WTC11 (cell line): ENCODE measurements at places on chromosomes 2 and 18. TPM values are rescaled to one million over a fixed set of nuclear protein-coding genes. Genes with fewer than 3 reads are reported as not detected.
A peak's percentile ranks its signal among the peaks of the same experiment; 100 is the strongest.

NTSR2 gene
- total RNA-seq: 0.16 TPM in 1 of 3 replicates, not detected in the others

MPP4 gene
- not detected in 3 replicates for total RNA-seq

TDRD15 gene
- not detected in 3 replicates for total RNA-seq

HEATR5B gene
- 11.0 to 12.6 TPM (median 12.5 TPM) in 3 replicates for total RNA-seq

KRTCAP3 gene
- total RNA-seq: 41.9 to 50.0 TPM (median 49.2 TPM) in 3 replicates

TUBB8B gene
- 0.94 to 1.6 TPM (median 1.2 TPM) in 3 replicates for total RNA-seq

IL1R2 gene
- total RNA-seq: 0.22 TPM in 1 of 3 replicates, not detected in the others

DNA sequence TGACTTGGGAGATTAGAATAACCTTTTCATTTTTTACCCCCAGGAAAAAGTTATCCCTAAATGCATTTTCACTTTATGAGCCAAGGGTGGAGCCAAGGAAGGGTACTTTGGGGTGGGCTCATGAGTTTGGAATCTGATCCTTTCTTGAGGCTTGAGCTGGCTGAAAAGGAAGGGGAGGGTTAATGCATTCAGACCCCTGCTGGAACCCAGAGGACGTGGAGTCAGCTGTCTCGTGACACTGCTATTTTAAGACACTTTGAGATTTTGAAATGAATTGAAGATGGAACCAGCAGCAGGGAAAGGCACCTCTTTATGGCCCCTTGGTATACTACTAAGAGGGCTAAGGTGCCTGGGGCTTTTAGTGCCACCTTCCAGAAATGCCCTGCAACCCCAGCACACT is 90.4 kb downstream of the MARCHF4 start:
- no peaks in the 10 kb centered on the region for H3K36me3 ChIP-seq
- no peaks in the 10 kb centered on the region; the same call in 1 of the 2 replicates for H3K27me3 ChIP-seq
- peaks cover 55% of the 10 kb centered on the region for H3K4me1 ChIP-seq

DNA sequence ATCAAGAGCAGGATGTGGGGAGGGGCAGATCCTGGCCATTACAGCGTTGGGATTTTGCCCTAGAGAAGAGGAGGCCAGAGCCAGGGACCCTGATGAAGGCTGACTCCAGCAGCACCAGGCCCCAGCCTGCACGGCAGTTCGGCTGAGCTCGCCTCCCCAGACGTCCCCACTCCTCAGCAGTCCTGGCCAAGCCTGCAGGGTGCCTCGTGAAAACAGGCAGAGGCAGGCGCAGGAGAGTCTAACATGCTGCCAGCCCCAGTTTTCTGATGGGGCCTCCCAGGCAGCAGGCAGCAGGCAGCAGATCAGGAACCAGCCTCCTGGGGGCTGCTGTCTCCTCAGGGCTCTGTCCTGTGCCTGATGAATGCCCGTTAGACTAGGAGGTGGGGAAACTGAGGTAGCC is 19.7 kb upstream of the GLI2 start:
- no peak overlapping the region for H3K27ac ChIP-seq

- no peaks in the 10 kb centered on the region for H3K36me3 ChIP-seq
- H3K4me3 ChIP-seq: no peak overlapping the region
- no peaks in the 10 kb centered on the region; the same call in none of the 2 replicates for H3K27me3 ChIP-seq
- no peak for DNase-seq
Observed at GRCh38 chr2:19642501-19642900, 259.3 kb downstream of the TTC32 start.

- H3K27ac ChIP-seq: no peak overlapping the region
- peaks cover 2% of the 10 kb centered on the region for H3K27me3 ChIP-seq
- H3K4me3 ChIP-seq: no peak overlapping the region
- H3K36me3 ChIP-seq: no peaks in the 10 kb centered on the region
- DNase-seq: no peak
- H3K4me1 ChIP-seq: peaks cover 82% of the 10 kb centered on the region
Observed at GRCh38 chr2:234958311-234958710, 6.5 kb downstream of the SH3BP4 start.

DNA sequence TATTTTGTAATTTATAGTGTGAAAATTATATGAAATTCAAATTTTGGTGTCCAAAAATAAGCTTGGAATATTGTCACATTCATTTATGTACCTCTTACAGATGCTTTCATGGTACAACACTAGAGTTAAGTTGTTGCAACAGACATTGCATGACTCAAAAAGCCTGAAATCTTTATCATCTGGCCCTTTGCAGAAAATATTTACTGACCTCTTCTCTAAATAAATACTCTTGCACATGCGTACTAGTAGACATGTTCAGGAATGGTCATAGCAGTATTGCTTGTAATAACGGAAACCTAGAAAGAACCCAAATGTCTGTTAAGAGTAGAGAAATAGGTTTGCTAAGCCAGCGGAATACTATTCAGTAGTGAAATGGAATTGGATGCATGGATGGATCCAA is 60.4 kb downstream of the GALNT1 start:
- no peak overlapping the region for H3K27ac ChIP-seq
- peaks cover 16% of the 10 kb centered on the region for H3K4me1 ChIP-seq
- peaks cover 35% of the 10 kb centered on the region for H3K36me3 ChIP-seq

DNA sequence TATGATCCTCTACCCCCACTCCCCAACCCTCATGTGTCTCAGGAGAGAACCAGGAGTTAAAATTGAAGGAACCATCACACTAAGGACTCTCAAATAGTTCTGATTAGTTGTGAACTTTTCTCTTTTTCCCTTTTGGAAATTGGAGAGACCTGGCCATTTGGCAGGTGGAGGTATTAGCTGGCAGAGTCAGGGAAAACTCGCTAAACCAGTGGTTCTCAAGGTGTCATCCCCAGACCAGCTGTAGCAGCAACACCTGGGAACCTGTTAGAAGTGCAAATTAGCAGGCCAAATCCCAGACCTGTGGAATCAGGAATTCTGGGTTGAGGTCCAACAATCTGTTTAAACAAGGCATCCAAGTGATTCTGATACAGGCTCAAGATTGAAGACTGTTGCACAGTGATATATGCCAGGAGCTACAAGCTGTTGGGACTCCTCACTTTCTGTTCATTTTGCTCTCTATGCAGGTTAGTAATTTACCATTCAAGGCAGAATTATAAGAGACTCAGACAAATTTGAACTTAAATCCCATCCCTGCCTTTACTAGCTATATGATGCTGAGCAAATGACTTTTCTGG is 2.8 kb upstream of the TMEM131 start:
- no peaks in the 10 kb centered on the region for H3K36me3 ChIP-seq
- H3K4me1 ChIP-seq: peaks cover 24% of the 10 kb centered on the region
- peaks cover 3% of the 10 kb centered on the region; the same call in 1 of the 2 replicates for H3K27me3 ChIP-seq

DNA sequence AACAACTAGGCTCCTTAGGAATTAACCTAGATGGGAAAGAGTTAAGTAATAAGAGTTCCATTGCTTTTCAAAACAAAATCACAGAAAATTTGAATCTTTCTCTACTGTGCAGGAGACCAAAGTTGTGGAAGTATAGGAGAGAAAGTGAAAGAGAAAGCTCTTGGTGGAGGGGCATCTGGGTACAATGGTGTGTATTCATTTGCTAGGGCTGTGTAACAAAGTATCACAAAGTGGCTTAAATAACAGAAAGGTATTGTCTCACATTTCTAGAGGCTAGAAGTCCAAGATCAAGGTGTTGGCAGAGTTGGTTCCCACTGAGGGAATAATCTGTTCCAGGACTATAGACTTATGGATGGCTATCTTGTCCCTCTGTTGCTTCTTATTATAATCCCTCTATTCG is 50.5 kb upstream of the GORASP2 start:
- DNase-seq: no peak
- no peak overlapping the region for H3K27ac ChIP-seq
- H3K36me3 ChIP-seq: no peaks in the 10 kb centered on the region
- H3K27me3 ChIP-seq: peaks cover 2% of the 10 kb centered on the region; the same call in 1 of the 2 replicates
- H3K4me1 ChIP-seq: no peaks in the 10 kb centered on the region; the same call in 1 of the 2 replicates

DNA sequence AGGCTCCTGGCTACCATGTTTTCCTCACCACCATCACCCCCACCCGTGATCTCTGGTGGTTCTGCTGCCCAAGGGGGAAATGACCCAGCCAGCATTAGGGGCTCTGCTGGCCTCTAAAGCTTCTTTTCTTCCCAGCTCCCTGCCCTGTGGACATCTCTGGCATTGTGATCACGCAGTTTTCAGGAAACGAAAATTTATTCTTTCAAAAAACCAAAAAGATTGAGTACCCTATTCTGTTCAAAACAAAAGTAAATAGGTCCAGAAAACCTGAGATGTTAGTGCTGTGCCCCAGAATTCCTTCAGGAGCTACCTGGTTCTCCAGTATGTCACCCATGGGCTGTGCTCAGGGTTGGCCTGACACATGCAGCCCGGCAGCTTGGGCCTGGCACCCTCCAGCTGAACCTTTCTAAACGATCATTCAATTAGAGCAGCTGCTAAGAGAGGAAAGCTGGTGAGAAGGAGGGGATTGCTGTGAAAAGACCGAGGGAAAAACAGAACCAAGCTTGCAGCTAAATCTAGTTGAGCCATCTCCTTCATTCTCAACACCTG is 157.5 kb downstream of the MGAT5 start:
- peaks cover 13% of the 10 kb centered on the region for H3K4me1 ChIP-seq
- no peak overlapping the region for H3K27ac ChIP-seq
- no peaks in the 10 kb centered on the region for H3K27me3 ChIP-seq
- H3K36me3 ChIP-seq: no peaks in the 10 kb centered on the region
- no peak overlapping the region for H3K4me3 ChIP-seq
- DNase-seq: no peak

DNA sequence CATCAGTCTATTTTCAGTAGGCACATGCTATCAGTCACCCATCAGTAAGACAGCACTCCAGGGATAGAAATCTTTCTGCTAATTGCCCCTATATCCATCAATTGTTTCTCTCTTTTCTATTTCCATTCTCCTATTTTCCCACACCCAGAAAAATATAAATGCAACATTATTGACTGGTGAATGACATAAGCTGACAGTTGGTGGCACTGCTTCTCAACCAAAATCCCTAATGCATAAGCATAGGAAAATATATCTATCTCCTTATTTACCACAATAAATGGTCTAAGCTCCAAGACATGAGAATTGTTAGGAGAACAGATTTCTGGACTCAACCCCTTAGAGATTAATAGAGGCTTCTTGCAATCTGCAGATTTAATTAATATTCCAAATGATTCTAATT is 64.0 kb upstream of the REG3A start:
- H3K27ac ChIP-seq: no peak overlapping the region
- no peaks in the 10 kb centered on the region for H3K36me3 ChIP-seq
- H3K27me3 ChIP-seq: no peaks in the 10 kb centered on the region
- H3K4me1 ChIP-seq: no peaks in the 10 kb centered on the region
- H3K4me3 ChIP-seq: no peak overlapping the region

DNA sequence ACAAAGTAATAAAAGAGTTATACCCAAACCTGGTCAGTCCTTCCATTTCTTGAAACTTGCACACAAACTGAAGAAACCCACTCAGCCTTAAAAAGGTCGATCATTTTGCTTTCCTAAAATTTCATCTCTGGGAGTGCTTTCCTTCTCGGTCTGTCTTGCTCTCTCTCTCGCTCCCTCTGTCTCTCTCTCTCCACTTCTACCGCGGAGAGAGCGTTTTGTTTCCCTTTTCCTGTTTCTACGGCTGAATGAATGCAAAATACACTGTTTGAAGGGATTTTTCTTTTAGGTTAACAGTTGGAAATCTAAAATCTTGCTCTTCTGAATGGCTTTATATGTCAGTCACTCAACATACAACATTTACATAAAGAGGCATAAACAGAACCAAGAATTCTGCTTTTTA is 424.2 kb downstream of the TGIF1 start:
- peaks cover 8% of the 10 kb centered on the region for H3K36me3 ChIP-seq
- peak overlapping the region; percentile 5 for H3K4me3 ChIP-seq
- peaks cover 28% of the 10 kb centered on the region for H3K4me1 ChIP-seq
- DNase-seq: no peak

GRCh38 chr2:70448041-70448440 is 105.6 kb downstream of the TGFA start:
- H3K27me3 ChIP-seq: peaks cover 95% of the 10 kb centered on the region
- H3K4me1 ChIP-seq: no peaks in the 10 kb centered on the region
- H3K27ac ChIP-seq: no peak overlapping the region
- H3K36me3 ChIP-seq: no peaks in the 10 kb centered on the region

DNA sequence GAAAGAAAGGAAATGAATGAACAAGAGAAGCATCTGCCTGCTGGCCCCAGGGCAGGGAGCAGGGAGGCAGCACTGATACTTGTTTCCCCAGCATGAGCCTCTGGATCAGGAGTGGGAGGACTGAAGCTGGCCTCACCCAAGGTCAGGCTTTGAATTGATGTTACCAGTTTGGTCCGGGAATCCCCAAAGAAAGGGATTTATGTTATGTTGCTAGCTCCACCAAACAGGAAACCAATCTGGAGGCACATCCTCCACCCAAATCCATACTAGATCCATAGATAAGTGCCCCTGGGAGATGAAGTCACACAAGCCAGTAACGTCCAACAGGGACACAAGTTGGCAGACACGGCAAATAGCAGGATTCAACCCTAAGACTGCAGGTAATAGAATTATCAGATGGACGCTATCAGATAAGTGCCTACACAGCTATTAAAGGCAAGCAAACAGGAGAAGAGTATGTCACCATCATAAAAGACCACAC is 85.9 kb downstream of the MTCL1 start:
- peak overlapping the region; percentile 73 for H3K27ac ChIP-seq
- peaks cover 24% of the 10 kb centered on the region for H3K36me3 ChIP-seq
- peaks cover 75% of the 10 kb centered on the region for H3K4me1 ChIP-seq

DNA sequence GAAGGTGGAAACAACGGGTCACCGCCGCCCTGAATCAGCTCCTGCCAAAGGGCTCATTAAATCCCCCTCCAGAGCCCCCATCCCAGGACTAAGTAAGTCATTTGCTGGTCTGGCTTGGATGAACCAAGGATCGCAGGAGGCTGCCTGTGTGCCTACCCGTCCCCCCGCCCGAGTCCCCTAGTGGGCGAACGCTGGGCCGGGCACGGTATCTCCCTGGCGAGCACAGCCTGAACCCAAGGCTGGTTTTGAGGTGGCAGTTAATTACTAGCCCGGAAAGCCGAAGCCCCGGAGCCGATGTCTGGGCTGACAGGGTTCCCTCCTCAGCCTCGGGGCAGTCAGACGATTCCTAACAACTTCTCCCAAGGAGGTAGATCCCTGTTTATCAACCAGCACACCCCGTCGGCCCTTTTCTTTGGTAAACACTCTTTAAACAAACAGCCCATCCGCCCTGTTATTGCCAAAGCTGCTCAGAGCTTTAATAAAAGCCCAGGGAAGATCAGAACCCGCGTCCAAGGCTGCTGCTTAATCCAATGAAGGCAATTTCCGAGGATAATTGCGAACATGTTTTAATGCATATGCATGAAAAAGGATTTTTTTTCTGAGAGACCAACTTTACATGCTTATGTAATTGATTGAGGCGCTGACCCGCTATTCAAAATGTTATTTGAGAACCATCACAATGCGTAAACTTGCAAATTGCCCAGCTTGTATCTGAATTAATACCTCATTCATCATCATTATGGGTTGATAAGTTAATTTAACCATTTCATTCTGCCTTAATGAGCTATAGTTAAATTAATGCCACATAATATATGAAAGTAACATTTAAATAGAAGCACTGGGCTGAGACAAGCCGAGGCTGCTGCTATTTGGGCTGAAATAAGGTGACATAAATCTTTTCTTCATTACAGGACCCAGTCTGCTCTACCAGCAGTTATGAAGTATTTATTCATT is 10.5 kb downstream of the EVX2 start:
- H3K4me3 ChIP-seq: no peak overlapping the region
- H3K4me1 ChIP-seq: peaks cover 26% of the 10 kb centered on the region
- H3K27me3 ChIP-seq: peaks cover 100% of the 10 kb centered on the region
- no peak overlapping the region for H3K27ac ChIP-seq
- DNase-seq: no peak
- no peaks in the 10 kb centered on the region for H3K36me3 ChIP-seq

- H3K27ac ChIP-seq: no peak overlapping the region
- no peaks in the 10 kb centered on the region for H3K27me3 ChIP-seq
- peaks cover 26% of the 10 kb centered on the region for H3K4me1 ChIP-seq
Observed at GRCh38 chr2:195560209-195560895, 96.7 kb upstream of the SLC39A10 start.

- H3K27me3 ChIP-seq: peaks cover 27% of the 10 kb centered on the region
- H3K27ac ChIP-seq: no peak overlapping the region
- no peak for DNase-seq
- no peaks in the 10 kb centered on the region for H3K4me1 ChIP-seq
Observed at GRCh38 chr2:20868377-20868776, 45.5 kb upstream of the LDAH start.

- peaks cover 18% of the 10 kb centered on the region for H3K36me3 ChIP-seq
- H3K27me3 ChIP-seq: no peaks in the 10 kb centered on the region; the same call in 1 of the 2 replicates
- DNase-seq: no peak
Observed at GRCh38 chr2:12787891-12788801, 71.4 kb downstream of the TRIB2 start.
